Airway epithelial cell (primary cell): ENCODE measurements at places on chromosomes 5 and 9. TPM values are rescaled to one million over a fixed set of nuclear protein-coding genes. Genes with fewer than 3 reads are reported as not detected.

Gene PDGFRB
- 3.9 and 4.9 TPM in 2 replicates for total RNA-seq

Gene FGF10
- total RNA-seq, result not detected in 2 replicates

Gene CNTNAP3B
- total RNA-seq, result 2.3 and 3.7 TPM in 2 replicates

Gene C9orf152
- 0.07 TPM in 1 of 2 replicates, not detected in the other for total RNA-seq

Gene PCDHGA10
- 4.7 and 6.2 TPM in 2 replicates for total RNA-seq

Gene SPINK13
- not detected in 2 replicates for total RNA-seq

Gene KCNIP1
- total RNA-seq, result not detected in 2 replicates

Gene RASGRF2
- total RNA-seq, result 1.1 and 1.3 TPM in 2 replicates

Gene ATP10B
- total RNA-seq, result 3.1 and 3.9 TPM in 2 replicates
